NCI-H345 (cell line): ENCODE measurements at places on chromosomes 4 and X.
A peak's percentile ranks its signal among the peaks of the same experiment; 100 is the strongest.

DNA sequence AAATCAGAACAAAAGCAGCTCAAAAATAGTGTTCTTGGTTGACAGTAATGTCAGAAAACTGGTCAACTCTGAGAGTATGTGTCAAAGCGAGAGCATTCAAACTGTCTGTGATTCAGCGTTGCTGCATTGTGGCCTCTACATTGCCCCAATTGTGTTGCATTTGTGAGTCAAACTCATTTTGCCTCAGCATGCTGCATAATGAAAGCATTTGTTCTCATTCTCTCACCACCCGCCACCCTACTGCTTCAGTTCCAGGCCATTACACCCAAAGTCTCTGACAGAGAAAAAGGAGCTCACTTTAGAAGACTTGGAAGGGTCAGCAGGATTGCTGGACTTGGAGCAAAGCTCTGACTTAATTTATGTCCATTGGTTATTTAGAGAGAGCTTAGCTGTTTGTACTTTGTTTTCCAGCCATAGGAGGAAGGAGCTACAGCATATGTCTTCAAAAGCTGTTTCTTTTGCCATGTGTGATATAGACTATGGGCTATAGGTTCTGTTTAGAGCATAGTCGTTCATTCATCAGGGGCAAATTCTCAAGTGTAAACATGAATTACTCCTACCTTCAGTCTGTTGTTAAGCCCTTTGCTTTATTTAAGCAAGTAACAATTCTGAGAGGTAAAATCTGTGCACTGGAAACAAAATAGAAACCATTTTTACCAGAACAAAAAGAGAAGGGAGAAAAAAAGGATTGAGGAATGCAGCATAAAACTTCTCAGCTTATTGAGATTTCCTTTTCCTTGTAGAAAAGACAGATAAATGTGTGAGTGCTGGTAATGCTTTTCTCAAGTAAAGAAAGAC lies 153.4 kb upstream of the ANK2 start:
- no peak for DNase-seq

- no peak for DNase-seq
Observed at GRCh38 chrX:135651647-135652295, 61.7 kb upstream of the CT45A1 start.

DNA sequence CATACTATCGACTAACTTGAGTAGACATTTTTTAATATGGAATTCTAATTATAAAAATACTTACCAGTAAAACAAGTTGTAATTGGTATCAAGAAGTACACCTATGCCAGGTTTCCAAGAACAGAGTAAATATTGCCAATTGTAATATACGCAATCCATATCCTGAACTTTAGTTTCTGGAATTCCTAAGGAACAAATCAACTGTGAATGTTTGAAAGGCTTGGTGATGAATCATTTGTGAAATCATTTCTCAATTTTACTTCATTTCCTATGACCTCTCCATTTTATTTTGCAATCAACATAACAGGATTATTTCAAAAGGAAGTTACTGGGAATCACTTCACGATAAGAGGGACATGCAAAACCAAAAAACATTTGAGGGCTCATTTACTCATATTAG lies 3.7 kb downstream of the IL13RA2 start:
- no peak for DNase-seq

GRCh38 chrX:6262959-6263358 lies 34.3 kb upstream of the NLGN4X start:
- no peak for DNase-seq

DNA sequence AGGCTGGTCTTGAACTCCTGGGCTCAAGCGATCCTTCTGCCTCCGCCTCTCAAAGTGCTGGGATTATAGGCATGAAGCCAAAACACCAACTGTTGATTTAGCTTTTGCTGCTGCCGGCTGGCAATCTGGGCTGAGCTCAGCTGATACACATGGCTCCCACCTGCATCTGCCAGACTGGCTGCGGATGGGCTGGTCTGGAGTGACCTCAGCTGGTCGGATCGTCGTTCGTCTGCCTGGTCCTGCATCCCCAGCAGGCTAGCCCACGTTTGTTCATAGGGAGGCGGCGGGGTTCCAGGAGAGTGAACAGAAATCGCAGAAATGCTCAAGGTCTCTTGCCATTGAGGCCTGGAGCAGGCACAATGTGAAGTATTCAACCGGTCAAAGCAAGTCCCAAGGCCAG lies 74.4 kb upstream of the DDX3X start:
- DNase-seq: no peak

DNA sequence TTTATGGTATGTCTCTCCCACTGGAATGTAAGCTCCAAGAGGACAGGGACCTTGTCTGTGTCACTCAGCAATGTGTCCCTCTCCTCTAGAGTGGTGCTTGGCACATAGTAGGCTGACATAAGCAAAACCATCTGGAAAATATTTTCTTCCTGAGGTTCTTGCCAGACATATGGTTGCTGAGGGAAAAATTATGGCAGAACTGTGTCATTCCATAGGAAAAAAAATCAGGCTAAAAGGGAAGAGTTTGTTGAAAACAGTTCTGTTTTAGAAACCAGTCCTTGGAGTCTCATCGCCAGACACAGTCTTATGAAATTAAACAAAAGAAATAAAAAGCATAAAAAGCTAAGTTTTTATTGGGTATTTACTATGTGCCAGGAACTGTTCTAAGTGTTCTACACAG lies 60.9 kb downstream of the RTL9 start:
- DNase-seq: no peak

DNA sequence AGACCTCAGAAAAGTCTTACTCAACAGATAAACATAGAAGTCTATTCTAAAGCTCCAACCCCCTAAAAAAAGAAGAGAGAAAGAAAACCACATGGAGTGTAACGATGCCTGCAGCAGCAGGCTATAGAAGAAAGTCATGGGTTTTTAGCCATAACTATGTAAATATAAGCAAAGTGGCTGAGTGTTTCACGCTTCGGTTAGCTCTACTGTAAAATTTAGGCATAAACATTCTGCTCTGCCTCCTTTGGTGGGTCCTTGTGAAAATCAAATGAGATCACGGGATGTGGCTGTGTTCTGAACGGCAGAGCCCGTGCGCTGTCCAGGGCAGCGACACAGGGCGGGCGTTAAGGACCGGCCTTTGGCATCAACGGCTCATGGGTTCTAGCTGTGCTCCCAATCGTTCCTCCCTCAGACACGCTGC lies 78.4 kb downstream of the IRF2 start:
- peak; percentile 27 for DNase-seq

GRCh38 chr4:139403462-139403861 lies 50.5 kb upstream of the RAB33B start:
- no peak for DNase-seq

DNA sequence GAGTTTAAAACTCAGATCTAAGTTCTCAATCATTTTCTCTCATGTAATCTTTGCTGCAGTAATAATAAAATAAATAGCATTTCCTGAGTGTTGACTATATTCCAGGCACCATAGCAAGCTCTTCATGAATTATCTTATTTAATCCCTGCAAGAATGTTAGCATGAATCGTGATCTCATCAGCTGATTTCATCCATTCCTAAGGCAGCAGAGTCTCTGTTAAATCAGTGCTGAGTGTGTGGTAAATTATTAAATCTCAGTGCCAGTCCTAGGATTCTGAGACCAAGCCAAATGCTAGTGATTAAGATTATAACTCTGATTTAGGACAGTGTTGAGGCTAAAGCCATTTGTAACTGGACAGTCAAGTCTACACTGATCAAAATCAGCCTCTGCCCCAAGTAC lies 240.3 kb upstream of the TAPT1 start:
- no peak for DNase-seq

GRCh38 chr4:88285235-88285653 lies 883 bp upstream of the PPM1K start:
- no peak for DNase-seq

DNA sequence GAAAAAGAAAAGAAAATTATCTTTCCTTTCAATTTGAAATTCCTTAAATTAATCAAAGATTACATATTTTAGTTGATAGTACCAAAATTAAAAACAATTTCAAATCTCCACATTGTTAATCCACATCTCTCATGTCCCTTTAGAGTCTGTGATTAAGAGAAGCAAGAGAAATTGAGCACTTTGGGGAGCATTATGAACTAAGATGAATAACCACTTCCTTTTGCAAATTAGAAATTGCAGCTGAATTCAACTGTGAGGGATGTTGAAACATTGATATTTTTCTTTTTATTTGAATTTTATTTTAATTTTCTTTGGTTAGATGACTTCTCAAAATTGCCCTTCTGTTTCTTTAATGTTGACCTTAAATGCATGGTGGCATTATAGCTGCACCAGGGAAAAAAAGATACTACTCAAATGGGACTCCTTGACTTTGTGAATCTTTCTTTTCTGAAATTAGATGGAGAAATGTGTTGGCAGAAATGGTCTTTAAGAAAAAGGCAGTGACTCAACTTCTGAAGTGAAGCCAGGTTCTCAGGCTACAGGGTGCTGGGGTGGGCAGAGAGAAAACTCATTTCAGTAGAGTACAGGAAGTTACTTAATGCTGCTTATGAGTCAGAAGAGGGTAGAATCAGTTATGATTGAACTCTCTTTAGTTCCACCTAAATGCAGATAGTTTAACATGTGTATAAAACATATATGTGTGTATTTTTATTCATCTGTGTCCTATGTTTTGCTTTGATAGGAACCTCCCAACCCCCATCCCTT lies 92.0 kb upstream of the TNIP3 start:
- DNase-seq: no peak

DNA sequence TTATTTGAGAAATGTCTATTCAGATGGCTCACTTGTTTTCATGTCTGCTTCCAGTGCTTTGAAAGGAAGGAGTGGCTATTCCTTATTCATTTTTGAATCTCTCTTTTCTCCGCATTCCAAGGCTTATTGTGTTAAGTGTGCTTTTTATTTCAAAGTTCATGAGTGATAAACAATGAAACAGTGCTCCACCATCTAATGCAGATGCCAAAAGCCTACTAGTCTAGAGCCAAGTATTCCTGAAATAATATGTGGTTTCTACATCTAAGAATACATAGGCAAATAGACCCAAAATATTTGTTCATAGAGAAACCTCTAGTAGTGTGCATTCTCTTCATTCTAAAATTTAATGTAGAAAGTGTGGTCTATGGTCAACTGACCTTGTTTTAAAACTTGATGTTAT lies 187.3 kb downstream of the GABRB1 start:
- DNase-seq: no peak

GRCh38 chr4:25377572-25378436 lies 741 bp downstream of the ANAPC4 start:
- no peak for DNase-seq

GRCh38 chr4:121977251-121978171 lies 25.7 kb upstream of the TRPC3 start:
- DNase-seq: no peak

DNA sequence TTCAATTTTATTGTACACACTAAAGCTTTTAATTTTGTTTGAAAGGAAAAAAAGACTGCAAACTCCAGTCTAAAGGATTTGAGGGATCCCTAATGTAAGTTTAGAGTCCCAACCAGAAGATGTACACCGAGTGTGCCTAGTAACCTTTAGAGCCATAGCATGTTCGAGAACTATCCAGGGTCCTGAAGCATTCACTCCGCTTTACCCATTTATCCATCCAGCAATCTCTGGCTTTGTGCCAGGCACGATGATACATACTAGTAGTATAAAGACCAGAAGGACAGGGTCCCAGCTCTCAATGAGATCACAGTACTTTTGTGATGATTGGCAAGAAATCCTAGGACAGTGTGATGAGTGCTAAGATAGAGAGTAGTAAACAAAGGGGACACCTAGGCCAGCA lies 168.7 kb downstream of the STK32B start:
- DNase-seq: no peak

DNA sequence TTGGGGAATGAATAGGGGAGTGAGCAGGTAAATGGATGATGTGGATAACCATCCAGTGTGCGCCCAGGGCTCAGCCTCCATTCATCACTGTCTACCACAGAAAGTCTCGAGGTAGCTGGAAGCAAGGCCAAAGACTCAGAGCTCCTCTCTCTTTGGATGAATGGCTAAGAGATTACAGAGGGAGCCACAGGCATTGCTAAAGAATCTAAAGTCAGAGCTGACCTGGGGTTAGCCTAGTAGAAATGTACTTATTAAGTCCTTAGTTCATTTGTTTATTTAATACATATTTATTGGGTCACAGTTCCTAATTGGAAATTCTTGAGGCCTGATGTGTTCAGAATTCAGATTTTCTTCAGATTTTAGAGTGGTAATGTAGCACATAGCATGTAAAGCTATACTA lies 88.7 kb upstream of the HPF1 start:
- DNase-seq: no peak

GRCh38 chrX:104435249-104435648 lies 130.8 kb upstream of the IL1RAPL2 start:
- DNase-seq: no peak

DNA sequence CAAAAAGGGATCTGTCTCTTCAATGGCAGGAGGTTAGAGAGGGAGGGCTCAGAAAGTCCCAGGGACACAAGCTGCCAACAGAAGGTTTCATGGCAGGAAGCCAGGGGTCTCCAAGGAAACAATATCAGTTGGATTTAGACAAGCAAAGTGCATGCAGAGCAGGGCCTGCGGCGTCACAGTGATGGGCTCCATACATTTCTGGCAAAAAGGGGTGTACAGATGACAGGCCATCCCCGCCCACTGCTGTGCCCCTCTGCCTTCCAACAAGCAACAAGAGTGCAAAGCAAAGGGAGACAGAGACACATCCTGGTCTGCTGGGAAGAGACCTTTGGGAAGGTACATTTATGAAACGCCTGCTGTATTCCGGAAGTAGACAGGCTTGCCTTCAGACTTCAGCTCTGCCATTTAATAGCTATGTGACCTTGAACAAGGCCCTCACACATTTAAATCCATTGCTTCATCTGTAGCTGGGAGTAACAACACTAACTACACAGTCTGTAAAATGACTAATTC lies 121.2 kb downstream of the AFAP1 start:
- DNase-seq: peak; percentile 52

- DNase-seq: no peak
Observed at GRCh38 chr4:2855584-2855983, 11.9 kb downstream of the ADD1 start.

- DNase-seq: no peak
Observed at GRCh38 chr4:84669201-84669600, 86.3 kb downstream of the CDS1 start.

DNA sequence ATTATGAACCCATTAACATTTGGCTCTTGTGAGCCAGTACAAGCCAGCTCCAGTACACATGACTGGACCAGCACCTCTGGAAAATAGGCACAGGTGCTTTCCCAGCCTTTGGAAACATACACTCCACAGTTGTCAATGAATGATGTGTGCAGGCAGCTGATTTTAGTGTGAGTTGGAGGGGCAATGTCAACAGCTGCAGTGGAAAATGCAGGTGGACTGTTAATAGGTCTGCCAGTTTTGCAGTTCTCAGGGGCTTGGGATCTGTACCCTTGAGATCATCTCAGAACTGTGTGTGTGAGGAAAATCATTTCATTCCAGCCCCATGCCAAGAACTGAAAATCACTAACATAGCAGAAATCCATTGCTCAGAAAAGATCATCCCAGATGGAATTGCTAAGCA lies 81.7 kb upstream of the CHRDL1 start:
- no peak for DNase-seq

- peak; percentile 80 for DNase-seq
Observed at GRCh38 chr4:123649645-123650391, 253.2 kb downstream of the SPRY1 start.

- DNase-seq: no peak
Observed at GRCh38 chr4:73439445-73439844, 3.4 kb downstream of the AFP start.

- DNase-seq: no peak
Observed at GRCh38 chrX:150648296-150648940, 44.8 kb upstream of the MTMR1 start.
